T-cell (primary cell): ENCODE measurements at places on chromosomes 16 and 17. TPM values are rescaled to one million over a fixed set of nuclear protein-coding genes. Genes with fewer than 3 reads are reported as not detected.

GRCh38 chr16:49574826-49575225 is 201.2 kb downstream of the C16orf78 start:
- DNase-seq, result no peak

Gene ABCA3
- 10.0 TPM for total RNA-seq

Gene RMI2
- 5.1 TPM for total RNA-seq

Gene ZSWIM7
- 22.0 TPM for total RNA-seq

DNA sequence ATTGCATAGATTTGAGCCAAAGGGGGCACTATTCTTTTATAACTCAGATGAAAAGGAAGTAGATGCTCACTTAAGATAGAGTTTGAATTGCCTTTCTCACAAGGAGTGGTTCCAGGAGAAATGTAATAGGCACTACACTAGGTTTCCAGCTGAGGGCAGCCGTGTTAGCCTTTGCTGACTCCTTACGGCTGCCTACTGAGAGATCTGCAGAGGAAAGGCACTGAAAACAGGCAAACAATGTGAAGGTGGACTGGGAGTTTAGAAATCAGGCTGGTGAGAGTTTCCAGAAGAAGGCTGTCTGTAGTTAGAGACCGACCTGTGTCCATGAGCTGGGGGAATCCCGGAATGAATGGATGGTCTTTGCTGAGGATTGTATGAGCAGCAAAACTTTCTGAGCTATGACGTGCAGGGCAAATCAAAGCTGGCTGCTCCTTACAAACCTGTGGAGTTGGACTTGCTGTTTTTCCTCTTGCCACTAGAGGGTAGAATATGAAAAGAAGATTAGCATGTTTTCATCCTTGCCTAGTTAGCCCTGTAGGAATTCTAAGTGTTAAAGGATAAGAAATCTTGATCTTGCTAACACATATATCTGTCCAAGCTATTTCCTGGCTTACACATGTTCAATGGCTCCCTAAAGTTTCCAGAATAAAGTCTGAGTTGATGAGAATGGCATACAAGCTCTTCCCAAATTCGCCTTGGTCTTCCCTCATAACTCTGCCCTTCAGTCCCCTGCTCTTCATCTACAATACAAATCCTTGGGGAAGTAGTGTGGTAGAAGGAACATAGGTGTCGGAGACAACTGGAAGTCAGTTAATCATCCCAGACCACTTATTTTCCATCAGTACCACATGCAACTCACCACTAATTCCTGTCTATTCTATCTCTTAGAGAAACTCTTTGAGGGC is 20.1 kb upstream of the TAOK1 start:
- DNase-seq, result peak; percentile 43

DNA sequence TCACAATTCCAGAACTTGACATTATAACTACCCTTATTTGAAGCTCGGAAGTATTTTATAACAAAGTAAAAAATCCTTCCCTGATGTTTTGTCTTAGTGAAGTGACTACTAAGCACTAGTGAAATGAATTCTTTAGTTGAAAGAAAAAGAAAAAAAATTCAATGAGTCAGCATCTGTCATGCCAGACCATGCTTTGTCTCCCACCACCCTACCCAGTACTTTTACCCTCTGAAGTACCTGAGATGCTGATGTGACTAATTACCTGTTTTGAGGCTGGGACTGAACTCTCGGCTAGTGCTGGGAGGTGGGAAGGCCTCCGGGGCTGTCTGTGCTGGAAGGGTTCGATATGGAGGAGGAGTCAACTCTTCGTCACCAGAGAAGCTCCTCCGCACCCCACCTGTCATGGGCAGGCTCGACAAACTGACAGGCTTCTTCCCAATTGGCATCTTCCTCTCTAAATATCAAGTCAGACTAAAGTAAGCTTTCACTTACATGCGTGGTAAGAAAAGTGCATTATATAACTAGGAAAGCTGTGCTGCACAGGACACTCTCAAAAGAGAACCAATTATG is 19.6 kb downstream of the NME2 start:
- no peak for DNase-seq

- no peak for DNase-seq
Observed at GRCh38 chr16:70706948-70707465, 21.2 kb upstream of the MTSS2 start.

DNA sequence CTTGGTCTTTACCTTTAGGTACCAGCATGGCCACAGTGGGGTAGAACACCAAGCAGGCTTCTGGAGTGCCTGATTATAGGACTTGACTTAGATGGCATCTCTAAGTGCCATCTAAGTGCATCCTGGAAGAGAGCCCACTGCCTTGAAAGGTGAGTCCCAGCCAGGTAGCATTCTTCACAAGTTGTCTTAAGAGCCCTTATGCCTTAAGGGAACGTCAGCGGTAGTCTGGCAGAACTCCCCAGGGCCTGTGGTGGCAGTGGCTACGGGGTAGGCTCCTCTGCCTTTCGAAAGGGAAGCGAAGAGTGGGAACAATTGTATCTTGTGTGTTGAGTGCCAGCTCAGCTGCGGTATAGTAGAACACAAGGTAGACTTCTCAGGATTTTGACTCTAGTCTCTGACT is 549.0 kb downstream of the HS3ST4 start:
- no peak for DNase-seq

DNA sequence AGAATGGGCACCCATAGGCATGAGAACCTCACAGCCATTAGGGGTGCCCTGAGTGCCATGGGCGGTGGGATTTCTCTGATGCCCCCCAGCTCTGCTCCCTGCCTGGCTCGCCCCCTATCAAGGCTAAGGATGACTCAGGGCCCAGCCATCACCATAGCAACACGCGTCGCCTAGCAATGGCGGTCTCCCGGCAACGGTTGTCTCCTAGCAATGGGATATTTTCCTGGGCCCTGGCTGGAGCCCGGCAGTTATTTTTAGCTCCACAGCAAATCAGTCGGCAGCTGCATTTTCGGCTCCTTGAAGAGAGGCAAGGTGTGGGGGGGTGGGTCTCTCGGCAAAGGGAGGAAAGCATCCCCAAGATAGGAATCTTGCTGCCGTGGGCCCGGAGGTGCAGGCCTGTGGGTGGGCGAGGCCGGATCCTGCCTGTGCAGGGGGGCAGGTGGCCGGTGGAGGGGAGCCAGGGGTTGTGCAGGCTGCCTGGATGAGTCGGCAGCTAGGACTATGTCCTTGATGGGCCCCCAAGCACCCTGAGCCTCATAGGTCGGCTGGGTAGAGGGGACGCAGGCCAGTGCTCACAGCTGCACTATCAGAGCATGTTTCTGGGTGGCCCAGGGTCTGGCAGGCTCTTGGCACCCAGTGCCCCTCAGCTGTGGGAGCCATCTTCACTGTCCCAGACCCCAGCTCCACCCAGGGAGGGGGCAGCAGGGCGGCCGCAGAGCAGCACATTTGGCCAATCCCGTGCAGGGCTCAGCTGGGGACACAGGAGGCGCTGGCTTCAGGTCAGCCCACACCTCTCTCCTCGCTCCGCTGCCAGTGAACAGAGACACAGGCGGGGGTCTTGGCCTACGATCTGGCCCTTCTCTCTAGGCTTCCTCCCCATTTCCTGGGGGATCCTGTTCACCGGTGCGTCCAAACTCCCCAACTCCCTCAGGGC is 4.2 kb upstream of the FBXL16 start:
- DNase-seq, result no peak

Gene TBC1D3E
- not detected for total RNA-seq

Gene PHOSPHO1
- 0.13 TPM for total RNA-seq

- DNase-seq, result no peak
Observed at GRCh38 chr16:59905606-59906005, 1171.5 kb upstream of the GOT2 start.

Gene SPNS2
- total RNA-seq, result 0.53 TPM

GRCh38 chr16:73287859-73288405 is 240.0 kb upstream of the ZFHX3 start:
- DNase-seq, result no peak

DNA sequence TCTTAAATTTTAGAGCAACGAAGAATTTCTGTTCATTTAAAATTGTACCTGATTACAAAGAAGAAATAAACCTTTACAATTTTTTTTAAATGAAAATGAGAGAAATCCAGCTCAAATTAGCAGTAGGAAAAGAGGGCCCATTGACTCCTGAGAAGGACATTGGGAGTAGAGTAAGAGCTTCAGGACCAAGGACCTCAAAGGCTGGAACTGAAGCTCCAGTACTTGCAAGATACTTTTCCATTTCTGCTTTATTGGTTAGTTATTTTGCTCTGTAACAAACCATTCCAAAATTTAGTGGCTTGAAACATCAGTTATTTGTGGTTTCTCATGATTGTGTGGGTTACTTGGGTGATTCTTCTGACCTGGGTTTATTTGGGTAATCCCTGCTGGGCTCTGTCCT is 165.9 kb downstream of the PRKCB start:
- DNase-seq, result no peak

GRCh38 chr16:12646490-12647274 is 157.0 kb downstream of the CPPED1 start:
- DNase-seq, result no peak

DNA sequence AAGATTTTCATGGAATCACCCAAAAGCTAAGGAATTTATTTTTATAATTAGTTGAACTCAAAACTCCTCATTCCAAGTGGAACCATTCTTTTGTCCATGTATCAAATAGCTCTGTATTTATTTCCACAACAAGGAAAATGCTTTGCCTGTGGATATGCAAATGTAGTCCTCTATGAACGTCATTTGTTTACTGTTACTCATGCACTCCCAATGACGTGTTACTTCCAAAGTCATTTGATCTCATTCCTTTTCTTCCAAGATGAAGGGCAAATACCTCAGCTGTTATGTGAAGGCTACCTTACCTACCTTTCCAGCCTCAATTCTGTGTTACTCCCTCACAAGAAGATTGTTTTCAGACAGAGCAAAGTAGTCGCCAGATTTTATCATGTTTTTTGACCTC is 83.7 kb downstream of the ITFG1 start:
- DNase-seq, result no peak

Gene NPIPA8
- total RNA-seq, result not detected

DNA sequence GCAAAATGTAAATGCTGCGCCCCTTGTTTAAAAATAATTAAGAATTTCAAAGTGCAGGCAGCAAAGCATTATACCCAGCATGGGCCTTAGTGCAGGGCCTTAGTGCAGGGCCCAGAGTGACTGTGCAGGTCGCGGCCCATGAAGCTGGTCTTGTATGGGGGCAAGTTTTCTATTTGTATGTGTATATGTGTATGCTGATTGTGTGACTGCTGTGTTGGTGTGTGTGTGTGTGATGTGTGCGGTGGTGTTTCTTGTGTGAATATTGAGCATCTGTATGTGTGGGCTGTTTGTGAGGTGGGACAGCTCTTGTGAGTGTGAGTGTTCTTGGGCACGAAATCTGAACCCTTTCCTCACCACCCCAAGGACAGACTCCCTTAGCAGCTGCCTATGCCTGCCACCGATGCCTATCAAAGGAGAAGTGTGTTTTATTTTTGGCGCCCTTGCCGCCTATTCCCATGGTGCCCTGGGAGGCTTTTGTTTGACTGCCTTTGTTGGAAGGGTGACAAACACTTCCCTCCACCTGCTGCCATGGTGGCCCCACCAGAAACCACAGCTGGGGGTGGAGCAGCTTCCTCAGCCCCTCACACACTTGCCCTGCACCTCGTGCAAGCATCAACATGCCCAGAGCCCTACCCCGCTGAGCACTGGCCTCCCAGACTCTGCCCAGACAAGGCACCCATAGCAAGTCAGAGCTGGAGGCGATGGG is 18.0 kb downstream of the CCR7 start:
- peak; percentile 76 for DNase-seq

- DNase-seq, result no peak
Observed at GRCh38 chr17:19720210-19720475, 3.8 kb upstream of the SLC47A2 start.

GRCh38 chr16:75065521-75066149 is 50.9 kb downstream of the LDHD start:
- DNase-seq, result no peak

DNA sequence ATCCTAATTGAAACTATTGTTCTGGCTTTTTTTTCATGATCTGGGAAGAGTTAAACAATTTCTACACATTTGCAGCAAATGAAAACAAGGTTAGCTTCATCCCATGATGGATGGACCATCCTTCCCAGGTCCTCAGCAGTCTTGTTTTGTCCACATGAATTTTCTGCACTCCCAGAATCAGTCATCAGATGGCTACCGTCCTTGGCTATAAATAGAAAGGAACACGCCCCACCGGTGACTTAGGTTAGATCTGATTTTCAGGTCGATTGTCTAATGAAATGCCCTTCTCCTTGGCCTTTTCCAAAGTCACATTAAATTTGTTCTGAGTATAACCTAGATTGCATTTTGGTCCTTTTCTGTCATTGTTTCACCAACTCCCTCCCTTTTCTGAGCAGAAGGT is 41.4 kb upstream of the NOL11 start:
- no peak for DNase-seq

Gene DPEP1
- not detected for total RNA-seq

- DNase-seq, result no peak
Observed at GRCh38 chr16:73610605-73611156, 562.8 kb upstream of the ZFHX3 start.

DNA sequence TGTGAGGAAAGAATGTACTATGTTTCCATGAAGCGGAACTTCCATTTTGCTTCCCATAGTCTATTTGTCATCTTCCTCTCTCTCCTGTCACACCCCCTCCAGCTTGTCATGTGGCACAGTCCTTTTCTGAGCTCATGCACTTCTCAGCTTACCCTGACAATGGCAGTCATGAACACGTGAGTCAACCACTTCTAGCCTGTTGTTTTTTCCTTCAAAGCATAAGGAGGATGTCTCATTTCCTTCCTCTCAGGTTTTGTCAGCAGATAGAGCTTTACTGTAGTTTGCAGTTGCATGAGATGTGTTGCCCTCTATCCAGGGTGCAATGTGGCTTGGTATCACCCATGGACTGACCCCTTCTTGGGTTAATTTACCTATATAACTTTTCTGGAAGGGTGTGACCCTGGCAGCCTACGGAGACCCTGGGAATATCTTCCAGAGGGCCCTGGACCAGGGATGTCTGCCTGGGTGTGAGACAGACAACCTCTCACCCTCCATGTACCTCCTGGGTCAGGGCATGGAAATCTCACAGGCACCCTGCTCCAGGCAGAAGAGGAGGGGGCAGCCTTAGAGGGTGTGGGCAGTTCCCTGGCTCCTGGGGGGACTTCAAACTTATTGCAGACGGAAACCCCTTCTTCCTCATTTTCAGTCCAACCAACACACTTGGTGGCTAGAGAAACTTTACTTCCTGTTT is 4.0 kb upstream of the ZNF267 start:
- DNase-seq, result peak; percentile 78

- DNase-seq, result no peak
Observed at GRCh38 chr16:83714286-83714685, 93.5 kb upstream of the HSBP1 start.

- no peak for DNase-seq
Observed at GRCh38 chr17:80106751-80107150, 5.4 kb downstream of the GAA start.

- no peak for DNase-seq
Observed at GRCh38 chr16:51268237-51268636, 117.2 kb upstream of the SALL1 start.

GRCh38 chr16:86910161-86910769 is 331.9 kb downstream of the FOXL1 start:
- no peak for DNase-seq

DNA sequence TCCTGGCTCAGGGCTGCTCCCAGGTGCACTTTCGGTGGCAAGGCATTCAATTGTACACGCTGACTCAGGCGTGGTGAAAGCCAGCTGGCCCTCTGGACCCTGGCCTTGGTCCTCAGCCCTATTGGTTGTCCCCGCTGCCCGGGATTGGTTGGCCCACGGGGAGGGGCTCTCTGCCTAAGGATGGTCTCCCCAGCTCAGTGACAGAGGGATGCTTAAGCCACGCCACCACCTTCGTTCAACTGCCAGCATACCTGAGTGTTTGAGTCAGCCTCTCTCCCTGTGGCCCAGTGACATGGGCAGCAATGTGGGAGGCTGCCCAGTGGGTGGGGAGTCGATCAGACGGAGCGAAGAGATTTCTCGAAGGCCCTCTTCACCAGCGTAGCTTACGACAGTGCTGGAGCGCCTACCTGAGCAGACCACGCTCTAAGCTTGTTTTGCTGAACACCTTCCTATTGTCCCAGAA is 30.3 kb downstream of the IRF8 start:
- DNase-seq, result no peak
